ENCODE measurements at places on chromosomes 16 and 17. TPM values are rescaled to one million over a fixed set of nuclear protein-coding genes. Genes with fewer than 3 reads are reported as not detected.

Gene C16orf95
- 1.5 TPM for total RNA-seq

Gene RNU2-1
- total RNA-seq: not detected

Gene HCFC1R1
- 29.1 TPM for total RNA-seq

Gene RCVRN
- total RNA-seq: 0.90 TPM

DNA sequence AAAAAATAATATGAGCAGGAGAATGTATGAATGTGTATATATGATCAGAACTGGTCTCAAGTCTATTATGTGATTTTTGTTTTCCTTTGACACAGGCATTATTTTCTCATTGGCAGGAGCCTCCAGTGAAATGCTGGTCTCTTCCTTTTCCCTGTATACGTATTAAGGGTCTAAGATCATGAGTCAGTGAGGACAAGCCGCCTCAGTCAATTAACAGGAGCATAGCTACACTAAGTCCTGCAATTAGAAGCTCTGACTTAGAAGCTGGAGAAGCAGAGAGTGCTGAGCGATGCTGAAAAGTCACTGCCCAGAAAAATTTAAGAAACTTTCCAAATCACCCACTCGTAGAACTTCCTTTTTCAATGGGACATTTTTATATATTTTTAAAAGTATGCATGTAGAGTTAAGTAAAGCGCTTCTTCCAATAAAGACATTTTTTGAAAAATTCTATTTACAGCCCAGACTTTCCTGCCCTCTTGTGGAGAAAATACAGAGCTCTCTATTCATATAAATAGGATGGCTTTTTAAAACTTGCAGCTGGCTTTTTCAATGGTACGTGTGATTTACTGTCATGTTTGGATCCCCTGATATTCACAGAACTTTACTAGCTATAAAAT, 70.2 kb upstream of the PSMD7 start:
- peak; percentile 17 for DNase-seq

DNA sequence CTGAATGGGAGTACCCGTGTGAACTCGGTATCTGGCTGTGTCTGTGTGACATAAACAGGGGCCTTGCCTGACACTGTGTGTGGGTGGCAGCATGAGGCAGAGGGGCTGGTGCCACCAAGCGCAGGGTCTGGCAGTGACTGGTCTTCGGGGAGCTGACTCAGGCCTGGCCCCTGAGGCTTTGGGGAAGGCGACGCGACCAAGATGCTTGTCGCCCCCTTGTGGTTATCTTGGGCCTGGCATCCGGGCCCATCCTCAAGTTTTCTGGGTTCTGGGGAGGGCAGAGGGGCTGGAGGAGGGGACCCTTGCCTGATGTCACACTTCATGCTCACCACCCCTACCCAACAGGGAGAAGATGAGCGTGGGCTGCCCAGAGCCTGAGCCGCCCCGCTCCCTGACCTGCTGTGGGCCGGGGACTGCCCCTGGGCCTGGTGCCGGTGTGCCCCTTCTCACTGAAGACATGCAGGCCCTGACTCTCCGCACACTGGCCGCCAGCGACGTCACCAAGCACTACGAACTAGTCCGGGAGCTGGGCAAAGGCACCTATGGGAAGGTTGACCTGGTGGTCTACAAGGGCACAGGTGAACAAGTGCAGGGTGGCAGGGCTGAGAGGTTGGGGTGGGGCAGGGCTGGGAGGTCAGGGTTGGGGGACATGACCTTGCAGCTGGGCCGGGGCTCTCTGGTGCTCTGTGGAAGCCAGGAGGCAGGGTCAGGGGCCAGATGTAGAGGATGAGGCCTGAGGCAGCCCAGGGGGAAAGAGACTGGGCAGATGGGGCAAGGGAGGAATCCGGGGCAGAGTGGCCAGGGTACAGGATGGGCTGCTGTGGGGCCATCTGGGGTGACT, 24.9 kb downstream of the SBK1 start:
- no peak for DNase-seq

- DNase-seq: no peak
These were observed 2.6 kb upstream of the TEDC2 start for GRCh38 chr16:2457267-2457666.

- DNase-seq: peak; percentile 83
These were observed 40.1 kb downstream of the ENGASE start for GRCh38 chr17:79114458-79115301.

DNA sequence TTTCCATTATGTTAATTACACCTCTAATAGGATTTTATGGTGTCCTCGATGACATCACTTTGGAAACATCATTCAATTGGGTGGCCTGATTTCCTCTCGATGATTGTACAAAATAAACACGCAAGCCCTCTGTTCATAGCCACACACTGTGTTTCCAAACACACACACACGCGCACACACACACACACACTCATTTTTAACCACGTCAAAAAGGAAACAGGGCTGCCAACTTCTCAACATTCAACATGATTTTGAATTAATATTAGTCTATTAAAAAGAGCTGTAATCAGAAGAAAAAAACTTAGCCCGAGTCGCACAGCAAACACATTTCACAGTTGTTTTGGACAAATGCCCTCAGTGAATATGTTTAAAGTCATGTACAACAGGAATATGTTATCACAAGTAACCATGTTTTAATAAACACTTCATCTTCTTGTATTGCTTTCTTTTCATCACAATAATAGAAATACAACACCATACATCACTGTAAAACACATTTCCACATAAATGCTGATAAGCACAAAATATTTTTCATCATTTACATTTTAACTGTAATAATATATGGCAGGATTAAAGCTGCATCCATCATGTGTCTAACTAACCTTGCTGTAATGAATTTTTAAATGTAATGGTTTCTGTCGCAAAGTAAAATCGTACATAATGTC, 219.1 kb upstream of the IRX3 start:
- no peak for DNase-seq

DNA sequence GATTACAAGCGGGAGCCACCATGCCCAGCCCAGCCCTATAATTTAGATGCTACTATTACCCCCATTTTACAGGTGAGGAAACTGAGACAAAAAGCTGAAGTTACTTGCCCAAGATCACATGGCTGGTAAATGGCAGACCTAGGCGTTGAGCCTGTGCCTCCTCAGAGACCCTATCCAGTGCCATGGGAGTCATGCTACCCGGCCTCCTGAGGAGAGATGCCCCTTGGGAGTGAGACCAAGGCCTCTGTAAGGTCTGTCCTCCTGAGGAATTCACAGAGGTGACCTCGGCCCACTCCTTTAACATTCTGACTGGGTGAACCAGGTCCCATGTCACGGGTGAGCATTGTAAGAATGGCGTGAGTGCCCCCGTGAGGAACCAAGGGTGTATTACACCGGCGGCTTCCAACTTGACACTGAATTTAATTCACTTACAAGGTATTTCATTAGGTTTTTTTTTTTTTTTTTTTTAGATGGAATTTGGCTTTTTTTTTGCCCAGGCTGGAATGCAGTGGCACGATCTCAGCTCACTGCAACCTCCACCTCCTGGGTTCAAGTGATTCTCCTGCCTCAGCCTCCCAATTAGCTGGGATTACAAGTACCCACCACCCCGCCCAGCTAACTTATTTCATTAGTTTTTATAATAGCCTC, 95.7 kb downstream of the ABCC6 start:
- no peak for DNase-seq

DNA sequence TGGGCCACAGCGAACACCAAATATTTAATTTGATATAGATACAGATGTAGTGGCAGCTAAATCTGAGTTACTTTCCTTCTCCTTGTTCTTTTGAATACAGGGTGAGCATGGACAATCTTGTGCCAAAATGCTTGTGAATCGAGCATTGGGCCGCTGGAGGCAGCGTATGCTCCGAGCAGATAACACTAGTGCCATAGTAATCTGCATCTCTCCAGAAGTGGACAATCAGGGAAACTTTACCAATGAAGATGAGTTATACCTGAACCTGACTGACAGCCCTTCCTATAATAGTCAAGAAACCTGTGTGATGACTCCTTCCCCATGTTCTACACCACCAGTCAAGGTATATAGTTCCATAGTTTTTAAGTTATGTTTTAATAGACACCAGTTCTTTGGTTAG, 21.2 kb upstream of the BCAS3 start:
- no peak for DNase-seq

GRCh38 chr17:28527181-28527681, 21.1 kb downstream of the FOXN1 start:
- no peak for DNase-seq

DNA sequence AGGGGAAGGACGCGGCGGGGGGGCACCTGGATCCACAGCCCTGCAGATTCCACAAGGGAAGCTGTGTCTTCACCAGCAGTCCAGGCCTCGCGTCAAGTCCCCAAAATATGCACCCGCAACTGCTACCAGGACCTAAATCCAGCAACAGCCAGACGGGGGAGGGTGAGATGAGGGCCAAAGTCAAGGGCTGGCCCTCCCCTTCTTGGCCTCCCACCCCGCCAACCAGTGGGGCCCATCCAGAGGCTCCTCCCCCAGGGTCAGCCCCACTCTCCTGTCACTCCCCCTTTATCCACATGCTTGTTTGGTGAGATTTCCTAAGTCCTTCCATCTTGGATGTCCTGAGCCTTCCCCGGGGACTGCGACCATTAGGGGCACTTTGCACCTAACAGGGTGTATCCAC, 138.7 kb downstream of the ENGASE start:
- no peak for DNase-seq

DNA sequence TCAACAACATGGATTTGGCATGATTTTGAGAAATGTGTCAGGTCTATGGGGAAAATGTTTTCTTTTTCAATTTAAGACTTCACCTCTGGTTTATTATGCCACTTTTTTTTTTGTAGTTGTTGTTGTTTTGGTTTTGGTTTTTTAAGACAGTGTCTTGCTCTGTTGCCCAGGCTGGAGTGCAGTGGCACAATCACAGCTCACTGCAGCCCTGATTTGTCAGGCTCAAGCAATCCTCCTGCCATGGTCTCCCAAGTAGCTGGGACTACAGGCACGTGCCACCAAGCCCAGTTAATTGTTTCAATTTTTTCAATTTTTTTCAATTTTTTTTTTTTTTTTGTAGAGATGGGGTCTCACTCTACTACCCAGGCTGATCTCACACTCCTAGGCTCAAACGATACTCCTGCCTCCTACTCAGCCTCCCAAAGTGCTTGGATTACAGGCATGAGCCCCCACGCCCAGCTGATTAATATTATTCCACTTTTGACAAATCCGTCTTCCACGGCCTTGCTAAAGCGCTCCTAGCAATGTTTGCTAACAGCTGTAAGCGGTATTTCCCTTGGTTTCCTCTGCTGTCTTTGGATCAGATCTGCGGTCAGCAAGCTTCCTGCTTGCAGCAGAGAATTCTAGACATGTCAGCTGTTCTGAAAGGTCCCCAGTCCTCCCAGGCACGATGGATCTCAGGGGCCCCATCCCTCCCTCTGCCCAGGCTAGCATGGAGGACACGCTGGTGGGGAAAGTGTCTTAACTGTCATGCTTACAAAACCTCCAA, 7.0 kb upstream of the MILR1 start:
- no peak for DNase-seq

Measured in urinary bladder (tissue), 4 donors.